CD4-positive, alpha-beta T cell treated with Interleukin-10 for 1 hour (primary cell): ENCODE measurements at places on chromosomes 5 and 9.

DNA sequence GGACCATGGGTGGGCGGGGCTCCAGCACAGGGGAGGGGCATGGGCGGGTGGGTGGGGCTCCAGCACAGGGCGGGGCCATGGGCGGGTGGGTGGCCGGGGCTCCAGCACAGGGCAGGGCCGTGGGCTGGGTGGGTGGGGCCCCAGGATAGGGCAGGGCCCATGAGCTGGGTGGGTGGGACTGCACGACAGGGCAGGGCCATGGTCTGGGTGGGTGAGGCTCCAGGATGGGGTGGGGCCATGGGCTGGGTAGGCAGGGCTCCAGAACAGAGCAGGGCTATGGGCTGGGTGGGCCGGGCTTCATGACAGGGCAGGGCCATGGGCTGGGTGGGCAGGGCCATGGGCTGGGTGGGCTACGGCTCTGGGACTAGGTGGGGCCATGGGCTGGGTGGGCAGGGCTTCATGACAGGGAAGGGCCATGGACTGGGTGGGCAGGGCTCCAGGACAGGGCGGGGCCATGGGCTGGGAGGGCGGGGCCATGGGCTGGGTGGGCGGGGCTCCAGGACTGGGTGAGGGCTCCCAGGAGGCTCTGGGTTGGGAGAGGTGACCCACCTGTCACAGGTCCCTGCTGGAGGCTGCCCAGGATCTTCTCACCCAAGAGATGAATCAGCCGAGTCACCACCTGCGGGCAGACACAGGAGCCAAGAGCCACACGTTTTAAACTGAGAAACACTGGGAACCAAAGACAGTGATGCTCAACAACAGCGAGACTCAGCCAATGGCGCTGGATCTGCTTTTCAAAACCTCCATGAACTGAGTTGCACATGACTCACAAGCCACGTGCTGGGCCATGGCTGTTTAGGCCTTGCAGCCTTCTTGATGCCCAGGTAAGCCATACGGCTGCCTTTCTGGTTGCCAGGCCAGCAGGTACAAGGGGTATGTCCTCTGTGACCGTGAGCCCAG, 33.6 kb upstream of the NSMF start:
- peak; percentile 16 for DNase-seq

DNA sequence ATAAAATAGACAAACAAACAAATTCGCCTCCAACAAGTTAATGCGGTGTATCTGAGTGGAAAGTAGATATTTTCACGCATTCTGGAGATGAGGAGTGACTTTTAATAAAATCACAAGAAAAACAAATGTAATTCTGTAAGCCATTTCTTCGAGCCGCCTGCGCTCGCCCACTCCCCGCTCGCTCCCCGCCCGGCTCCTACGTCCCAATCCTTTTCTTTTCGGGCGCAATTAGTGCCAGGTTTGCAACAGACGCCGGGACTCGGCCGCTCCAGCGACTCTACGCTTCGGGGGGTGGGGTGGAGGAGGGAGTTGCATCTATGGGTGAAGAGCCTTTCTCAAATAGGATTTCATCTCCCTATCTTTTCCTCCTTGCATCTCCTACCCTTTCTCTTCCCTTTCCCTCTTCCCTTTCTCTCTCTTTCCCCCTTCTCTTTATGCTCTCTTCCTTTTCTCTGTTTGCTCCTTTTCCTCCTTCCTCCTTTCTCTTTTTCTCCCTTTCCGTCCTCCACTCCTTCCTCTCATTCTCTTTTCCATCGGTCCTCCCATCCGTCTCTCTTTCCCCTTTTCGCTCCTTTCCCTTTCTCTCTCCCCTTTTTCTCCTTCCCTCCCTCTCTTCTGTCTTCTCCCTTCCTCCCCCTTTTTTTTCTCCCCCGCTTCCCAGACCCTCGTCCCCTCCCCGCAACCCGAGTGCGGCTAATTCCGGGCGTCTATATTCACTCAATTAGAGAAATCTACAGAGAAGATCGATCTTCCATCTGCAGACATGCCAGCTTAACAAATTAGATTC, 6.1 kb upstream of the OTP start:
- DNase-seq: no peak

GRCh38 chr9:38440516-38440915, 16.3 kb upstream of the IGFBPL1 start:
- DNase-seq: no peak

DNA sequence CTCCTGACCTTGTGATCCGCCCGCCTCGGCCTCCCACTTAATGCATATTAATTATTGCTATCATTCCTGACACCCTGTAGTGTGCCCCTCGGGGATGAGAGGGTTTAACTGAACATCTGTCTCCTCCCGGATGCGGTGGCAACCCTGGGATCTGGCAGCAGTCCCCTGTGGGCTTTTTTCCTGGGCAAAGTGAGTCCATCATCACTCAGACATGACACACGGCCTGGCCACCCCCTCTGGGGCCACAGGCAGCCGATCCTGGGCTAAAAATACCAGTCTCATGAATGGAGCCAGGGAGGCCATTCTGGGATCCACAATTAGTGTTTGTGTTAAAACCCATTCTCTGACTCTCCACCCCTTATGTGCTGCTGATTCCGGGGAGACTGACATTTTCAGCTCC, 161.2 kb downstream of the RGS3 start:
- no peak for DNase-seq

DNA sequence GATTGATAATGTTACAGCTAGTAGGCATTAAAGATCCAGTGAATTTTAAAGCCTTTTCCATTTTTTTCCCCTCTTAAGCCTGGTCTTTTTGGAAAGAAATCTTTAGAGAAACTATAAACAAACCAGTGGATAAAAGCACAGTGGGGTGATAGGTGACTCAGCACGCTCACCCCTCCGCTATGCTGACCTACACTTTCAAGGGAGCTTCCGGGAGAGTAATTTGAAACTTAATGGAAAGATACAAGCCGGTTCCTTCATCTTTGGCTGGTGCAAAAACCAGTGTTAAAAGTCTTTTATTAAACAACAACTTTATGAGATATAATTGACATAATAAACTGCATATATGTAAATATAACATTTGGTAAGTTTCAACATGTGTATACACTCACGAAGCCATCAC, 27.0 kb upstream of the ALDOB start:
- no peak for DNase-seq

- DNase-seq: no peak
Measured at GRCh38 chr9:126058591-126058990, 268.0 kb upstream of the MVB12B start.

DNA sequence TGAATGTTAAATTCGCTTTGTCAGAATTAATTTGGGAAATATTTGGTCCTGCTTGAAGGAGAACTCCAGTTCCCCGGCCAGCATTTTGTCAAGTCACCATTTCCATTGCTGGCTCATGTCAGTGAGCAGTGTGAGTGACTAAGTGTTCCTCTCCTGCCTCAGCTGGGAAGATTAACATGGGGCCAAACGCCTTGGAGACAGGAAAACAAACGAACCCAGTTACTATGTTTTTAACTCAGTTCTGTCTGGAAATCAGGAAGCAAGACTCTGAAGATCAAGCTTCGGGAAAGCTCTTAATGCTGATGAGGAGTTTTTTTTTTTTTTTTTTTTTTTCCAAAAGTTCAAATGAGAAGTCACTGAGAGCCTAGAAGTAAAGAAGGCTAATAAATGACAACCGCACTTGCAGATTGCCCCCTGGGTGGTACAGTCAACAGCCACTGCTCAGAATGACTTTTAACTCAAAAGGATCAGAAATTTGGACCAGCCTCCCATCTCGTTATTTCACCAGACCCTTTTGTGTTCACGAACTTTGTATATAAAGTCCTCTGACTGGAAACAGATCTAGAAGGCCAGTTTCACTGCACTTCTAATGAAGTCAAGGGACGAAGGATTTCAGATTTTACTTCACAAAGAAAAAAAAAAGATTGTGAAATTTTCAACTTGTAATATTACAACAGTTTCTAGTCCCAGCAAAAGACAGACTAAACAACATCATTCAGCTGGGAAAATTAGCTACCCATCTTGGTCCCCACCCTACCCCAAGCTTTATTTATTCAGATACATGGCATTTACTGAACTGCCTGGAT, 121.3 kb downstream of the LHFPL2 start:
- no peak for DNase-seq

DNA sequence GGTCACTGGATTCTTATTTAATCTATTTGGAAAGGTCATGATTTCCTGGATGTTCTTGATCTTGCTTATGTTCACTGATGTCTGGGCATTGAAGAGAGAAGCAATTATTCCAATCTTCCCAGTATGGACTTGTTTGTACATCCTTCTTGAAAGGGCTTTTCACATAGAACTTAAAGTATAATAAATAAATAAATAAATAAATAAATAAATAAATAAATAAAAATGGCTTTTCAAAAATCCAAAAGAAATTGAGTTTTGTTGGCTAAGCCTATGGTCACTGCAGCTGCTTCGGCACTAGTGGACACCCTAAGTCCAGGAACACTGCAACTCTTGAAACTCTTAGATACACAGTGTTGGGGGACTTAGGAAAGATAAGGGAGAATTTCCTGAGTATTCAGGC, 840.7 kb upstream of the EDIL3 start:
- no peak for DNase-seq

DNA sequence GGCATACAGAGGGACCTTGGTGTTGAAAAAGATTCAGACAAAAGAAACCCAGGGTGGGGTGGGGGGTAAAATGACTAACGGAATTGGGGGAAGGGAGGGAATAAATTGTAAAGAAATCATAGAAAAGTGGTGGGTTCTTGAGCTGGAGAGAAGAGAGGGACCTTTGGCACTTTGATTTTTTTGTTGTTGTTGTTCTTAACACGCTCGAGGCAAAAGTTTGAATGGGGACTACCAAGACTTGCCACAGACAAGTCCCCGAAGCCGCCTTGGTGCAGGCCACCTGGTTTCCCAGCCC, 616 bp downstream of the VCAN start:
- no peak for DNase-seq

GRCh38 chr5:109759306-109759705, 69.6 kb downstream of the MAN2A1 start:
- no peak for DNase-seq

DNA sequence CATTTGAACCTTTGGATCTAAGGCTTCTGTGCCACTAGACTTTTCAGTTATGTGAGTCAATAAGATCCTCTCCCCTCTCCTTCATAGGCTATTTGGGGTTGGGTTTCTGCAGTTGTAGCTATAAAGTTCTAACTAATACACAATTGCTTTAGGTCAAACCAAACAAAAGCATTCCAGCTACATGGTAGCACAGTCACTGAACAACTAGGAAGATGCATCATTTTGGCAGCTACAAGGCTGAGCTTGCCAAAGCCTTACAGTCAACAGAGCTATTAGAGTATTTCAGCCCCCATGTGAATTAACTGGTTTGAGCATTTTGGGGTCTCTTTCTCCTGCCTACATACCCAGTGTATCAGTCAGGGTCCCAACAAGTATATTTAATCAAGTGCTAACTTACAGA, 234.6 kb downstream of the ZNF608 start:
- no peak for DNase-seq

- no peak for DNase-seq
Measured at GRCh38 chr9:103277240-103277639, 282.1 kb downstream of the CYLC2 start.

DNA sequence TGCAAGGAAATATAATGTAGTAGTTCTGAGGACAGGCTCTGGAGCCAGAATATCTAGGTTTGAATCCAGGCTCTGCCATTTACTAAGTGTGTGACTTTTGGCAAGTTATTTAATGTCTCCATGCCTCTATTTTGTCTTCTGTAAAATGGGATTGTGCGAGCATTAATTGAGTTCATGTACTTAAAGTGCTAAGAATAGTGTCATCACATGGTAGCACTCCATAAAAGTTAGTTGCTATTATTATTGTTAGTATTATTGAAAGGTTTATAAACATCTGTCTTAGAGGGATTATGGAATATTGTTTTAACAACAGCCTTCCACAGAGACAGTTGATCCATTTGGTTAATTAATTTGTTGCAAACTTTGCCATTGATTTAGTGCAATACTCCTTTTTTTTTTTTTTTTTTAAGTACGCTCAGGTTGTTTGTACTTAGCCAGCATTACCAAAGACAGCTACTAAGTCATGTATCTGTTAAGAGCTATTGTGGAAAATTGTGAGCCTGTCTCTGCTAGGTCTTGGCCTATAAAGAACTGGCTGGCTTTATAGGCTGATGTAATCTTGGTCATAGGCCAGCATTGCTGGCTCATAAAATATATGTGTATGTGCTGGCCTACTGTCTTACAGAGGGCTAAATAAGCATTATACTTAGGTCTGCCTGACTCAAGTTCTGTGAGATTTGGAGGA, 174.7 kb downstream of the WDR70 start:
- DNase-seq: no peak

DNA sequence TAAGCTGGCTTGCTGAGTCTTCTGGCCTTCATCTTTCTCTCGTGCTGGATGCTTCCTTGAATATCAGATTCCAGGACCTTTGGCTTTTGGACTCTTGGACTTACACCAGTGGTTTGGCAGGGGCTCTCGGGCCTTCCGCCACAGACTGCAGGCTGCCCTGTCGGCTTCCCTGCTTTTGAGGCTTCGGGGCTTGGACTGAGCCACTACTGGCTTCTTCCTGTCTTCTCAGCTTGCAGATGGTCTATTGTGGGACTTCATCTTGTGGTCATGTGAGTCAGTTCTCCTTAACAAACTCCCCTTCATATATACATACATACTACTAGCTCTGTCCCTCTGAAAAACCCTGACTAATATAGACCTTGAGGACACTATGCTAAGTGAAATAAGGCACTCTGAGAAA, 78.3 kb upstream of the SSBP2 start:
- no peak for DNase-seq

DNA sequence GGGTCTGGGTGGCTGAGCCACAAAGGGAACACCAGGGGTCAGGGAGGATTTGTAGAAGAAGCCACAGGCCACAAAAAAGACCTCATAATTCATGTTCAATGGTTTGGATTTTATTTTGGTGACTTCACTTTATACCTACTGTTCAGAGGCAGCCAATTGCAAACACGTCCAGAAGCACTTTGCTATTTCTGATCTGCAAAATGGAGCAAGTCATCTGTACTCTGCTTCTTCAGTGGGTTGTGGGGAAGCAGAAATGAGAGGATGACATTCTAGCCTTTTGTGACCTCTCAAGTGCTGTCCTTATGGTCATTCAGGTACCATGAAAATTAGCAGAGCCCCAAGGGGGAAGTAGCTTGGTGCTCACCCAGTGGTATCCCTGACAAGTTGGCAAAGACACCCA, 2.5 kb upstream of the KCNIP1 start:
- no peak for DNase-seq
